Small intestine (tissue), 16 donors: ENCODE measurements at places on chromosomes 1 and 21.

DNA sequence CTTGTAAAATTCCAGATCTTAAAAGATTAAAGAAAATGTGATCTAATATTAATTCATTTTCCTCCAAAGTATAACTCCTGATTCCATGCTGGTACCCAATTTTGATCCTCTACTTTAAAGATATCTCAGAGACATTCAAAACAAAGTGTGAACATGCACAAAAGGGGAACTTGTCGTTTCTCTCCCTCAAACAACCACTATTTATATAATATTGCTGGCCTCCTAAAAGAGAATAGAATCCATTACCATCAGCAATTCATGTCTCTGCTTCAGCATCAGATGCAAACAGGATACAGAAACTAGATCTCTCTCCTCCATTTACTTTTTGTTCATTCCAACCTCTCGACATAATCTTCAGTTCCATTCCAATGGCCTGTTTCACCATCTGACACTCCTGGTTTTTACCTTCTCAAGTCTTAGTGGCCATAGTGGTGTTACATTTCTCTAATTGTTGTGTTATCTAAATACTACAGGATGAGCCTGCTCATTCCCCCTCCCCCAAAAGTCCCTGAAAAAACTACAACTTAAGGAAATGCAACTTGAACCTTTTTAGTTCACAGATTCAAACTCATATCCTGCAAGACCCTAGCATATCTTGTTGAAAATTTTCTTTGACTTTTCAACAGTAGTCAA, 4.1 kb downstream of the NRIP1 start:
- DNase-seq: no peak

DNA sequence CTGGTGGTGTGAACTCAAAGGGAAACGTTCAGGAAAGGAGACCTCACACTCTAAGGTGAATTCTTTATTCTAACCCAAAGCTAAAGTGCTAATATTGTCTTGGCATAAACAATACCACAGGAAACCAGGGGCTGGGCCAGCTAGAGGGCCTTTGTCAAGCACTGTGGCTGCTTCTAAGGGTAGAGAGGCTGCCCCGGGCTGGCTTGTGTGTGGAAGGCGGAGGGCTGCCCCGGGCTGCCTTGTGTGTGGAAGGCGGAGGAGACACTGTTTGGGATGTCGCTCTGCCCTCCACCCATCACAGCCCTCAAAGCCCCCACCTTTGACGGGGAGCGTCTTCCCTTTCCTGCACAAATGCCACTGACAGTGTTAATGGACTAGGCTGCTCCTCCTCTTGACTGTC, 216.8 kb downstream of the TOMM20 start:
- DNase-seq: no peak

GRCh38 chr1:65512383-65512782, 91.9 kb downstream of the LEPR start:
- DNase-seq: no peak

DNA sequence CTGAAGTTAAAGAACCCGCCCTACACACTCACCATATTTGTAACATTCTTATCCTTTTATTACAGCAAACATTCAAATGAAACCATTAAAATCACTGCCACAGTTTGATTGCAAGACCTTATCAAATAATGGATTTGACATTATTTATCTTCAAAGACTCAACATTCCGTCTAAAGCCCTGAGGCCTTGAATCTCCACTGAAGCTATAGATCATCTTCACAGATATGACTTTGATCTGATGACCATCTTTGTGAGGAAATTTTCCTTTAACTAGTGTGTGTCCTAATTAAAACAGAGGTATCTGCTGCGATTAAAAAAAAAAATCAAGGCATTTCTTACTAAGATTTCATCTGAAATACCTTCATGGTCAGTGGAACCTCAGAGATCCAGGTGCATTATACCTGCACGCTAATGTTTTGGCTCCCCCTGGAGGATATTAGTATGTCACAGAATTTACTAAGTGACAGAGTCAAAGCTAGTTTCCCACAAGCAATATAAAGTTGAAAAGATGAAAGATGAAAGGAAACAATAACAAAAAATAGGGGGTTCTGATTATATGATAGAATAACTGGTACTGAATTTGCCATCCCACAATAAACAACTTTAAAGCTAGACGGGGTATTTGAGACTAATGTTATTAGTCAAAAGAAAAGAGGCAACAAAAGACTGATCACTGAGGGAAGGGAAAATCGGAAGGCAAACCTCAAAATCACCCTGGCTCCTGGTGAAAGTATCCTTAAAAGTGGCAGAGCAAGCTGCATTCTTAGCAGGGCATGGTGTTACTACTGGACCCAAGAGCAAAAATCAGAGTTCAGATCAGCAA, 923.4 kb downstream of the NCAM2 start:
- DNase-seq: peak; percentile 38

GRCh38 chr1:155913969-155914757, 3.0 kb upstream of the RIT1 start:
- no peak for DNase-seq

- DNase-seq: no peak
Observed at GRCh38 chr1:243725846-243726245, 124.2 kb downstream of the AKT3 start.

DNA sequence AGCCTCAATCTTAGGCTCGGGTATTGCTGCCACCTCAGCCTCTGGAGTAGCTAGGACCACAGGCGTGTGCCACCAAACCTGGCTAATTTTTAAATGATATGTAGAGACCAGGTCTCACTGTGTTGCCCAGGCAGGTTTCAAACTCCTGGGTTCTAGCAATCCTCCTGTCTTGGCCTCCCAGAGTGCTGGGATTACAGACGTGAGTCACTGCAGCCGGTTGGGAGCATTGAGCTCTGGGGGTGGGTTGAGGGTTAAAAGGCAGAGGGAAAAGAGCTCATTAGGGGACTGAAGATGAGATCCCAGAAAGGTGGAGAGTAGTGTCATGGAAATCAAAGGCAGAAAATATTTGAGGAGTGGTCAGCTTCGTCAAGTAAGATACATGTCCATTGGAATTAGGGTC, 7.1 kb downstream of the RAD54L start:
- no peak for DNase-seq

GRCh38 chr1:207495801-207496792, at the start of gene CR1:
Gene CR1 (plus strand): TSS chr1:207496157. CDS start chr1:207496268, 111 bp downstream.
- DNase-seq: peak; percentile 25

DNA sequence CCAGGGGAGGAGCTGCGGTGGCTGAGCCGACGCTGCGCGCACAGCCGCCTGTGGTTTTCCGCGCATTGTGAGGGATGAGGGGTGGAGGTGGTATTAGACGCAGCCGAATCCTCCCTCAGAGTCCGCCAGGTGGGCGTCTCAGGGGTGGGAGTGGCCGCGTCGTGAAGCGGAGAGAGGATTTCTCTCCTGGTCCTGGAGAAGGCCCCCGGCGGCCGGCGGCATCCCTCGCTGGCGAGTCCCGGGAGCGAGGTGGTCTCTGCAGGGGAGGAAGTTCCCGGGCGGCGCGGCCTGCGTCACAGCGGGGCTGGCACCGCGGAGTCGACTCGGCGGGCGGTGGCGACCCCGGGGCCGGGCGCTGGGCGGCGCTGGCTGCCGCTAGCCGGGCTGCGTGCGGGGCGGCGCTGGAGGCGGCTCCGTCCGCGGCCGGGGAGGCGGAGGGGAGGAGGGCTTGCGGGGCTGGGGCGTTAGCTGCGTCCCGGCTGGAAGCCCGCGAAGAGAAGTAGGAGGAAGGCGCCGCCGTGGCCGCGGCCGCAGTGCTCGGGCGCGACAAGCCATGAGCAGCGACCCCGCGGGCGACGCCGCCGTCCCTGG, at the start of gene LRRC8C:
LRRC8C (plus strand) TSS at position 464 of the 591 bp plus-strand sequence. CDS start 53,354 bp downstream, outside the sequence.
- peak; percentile 40 for DNase-seq

DNA sequence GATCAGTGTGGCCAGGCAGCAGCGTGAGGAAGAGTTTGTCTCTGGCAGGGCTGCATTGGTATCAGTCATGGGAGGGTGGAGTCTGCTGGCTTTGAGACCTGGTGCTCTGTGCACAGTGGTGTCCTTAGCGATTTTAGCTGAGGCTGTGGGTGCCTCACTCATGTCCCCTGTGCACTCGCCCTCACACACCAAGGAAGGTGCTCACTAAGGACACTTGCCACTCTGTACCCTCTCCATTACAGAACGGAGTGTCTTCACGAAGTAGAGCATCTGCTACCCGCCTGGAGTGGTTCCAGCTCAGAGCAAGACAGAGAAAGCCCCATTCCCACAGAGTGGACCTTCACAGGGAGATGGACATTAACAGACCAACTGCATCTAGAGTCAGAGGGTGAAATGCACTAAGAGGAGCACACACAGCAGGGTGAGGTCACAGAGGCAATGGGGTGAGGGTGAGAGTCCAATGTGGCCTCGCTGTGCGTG, 117.9 kb downstream of the MATN1 start:
- DNase-seq: no peak

- no peak for DNase-seq
Observed at GRCh38 chr1:1208713-1209433, 2.5 kb upstream of the TNFRSF18 start.

DNA sequence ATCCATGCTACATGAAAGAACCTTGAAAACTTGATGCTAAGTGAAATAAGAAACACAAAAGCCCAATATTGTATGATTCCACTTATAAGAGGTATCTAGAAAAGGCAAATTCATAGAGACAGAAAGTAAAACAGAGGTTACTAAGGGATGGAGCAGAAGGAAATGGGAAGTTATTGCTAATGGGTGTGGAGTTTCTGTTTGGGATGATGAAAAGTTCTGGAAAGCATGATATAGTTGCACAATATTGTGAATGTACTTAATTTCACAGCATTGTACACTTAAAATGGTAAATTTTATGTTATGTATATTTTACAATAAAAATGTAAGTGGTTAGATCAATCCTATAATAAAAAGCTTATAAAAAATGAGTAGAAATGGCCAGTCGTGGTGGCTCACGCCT, 1.6 kb upstream of the NECAP2 start:
- no peak for DNase-seq

DNA sequence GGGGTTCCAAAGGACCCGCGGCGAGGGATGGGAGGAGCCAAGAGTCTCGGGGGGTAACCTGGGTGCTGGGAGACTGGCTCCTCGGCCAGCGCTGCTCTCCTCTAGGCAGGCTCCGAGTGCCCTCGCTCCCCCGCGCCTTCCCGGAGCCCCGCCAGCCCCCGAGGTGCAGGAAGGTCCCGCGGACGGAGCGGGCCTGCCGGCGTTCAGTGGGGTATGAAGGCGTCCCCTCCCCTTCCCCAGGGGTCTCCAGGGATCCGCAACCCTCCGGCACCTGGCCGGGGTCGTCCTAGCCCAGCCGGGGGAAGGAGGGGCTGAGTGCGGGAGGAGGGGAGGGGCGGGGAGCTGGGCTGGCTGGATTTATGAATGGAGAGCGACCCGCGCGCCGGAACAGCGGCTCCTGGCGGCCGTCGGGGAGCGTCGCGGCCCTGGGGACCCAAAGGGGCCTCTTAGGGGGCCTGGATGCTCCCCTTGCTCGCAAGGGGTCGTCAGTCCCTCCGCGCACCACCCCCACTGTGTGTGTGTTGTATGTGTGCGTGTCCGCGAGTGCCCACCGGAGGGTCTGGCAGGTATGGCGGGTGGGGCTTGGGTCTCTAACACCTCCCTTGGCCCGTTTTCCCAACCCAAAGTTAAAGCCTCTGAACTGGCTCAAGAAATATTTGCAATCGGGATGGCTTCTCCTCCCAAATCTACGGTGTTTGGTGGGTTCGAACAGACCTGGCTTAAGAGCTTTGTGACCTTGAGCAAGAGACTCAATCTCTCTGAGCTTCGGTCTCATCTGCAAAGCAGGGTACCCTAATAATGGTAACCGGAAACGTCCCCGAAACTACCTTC, 642 bp downstream of the HCRTR1 start:
- peak; percentile 81 for DNase-seq

GRCh38 chr1:81738875-81739274, 61.9 kb upstream of the ADGRL2 start:
- DNase-seq: no peak

- DNase-seq: no peak
Observed at GRCh38 chr1:182656842-182657397, 27.5 kb downstream of the RGS8 start.

DNA sequence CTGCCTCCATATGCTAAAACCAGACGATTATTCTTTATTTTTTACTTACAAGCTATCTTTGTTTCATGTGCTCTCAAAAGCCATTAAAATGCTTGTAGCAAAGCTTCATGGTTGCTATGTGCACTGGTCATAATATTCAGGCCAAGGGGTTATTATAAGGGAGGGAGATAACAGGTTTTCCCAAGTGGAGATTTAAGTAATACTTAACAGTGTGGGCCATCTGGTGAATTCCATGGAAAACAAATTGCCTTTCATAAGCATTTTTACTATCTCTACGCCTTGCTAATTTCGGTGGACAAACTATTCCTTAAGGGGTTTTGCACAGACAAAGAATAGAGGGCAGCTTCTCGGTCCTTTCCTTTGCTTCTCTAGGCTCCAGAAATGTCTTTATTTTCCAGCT, 137.8 kb downstream of the NUF2 start:
- DNase-seq: no peak

DNA sequence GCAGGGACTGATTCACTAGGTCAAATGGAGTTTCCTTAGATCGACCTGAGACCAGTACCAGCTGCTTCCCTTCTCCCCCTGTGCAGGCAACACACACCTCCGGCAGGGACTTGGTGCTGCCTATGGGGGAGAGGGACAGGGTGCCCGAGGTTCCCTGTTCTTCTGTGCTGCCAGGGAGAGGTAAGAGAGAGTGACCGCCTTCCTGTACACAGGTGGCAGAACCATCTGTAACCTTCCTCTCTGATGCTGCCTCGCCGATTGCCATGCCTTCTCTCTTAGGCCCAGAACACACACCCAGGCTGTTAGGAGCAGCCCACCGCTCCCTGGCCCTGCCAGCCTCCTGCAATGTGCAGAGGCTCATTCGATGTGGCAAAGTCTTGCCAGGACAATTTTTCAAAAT, 9.3 kb downstream of the MYOC start:
- DNase-seq: no peak

DNA sequence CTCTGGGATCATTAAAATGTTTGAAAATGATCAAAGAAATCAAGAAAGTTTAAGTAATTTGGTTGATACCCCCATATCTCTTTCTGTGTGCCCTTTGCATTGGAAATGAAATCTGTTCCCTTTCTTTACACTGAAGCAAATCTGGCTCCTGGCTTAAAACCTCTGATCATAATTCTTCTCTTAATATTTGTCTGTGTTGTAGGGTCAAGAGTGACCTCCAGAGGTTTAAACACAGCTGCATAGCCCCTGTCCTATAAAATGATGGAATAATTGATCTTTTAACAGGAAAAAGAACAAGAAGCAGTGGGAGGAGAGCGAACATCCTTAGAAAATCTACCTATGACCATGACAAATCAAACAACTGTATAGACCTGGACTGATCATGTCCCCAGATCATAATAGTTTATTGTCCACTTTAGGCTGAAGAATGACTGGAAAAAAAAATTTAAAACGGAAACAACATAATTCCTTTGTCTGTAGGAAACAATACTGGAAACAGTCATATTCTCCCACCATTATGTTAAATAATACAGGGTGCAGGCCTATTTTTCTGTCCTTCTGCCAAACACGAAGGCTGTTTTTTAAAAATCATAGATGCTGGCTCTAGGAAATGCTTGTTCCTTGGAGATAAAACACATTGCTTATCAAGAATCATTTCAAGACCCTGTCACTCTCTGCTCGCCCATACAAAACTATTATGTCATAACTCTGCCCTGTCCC, 184.3 kb downstream of the NEGR1 start:
- DNase-seq: no peak

DNA sequence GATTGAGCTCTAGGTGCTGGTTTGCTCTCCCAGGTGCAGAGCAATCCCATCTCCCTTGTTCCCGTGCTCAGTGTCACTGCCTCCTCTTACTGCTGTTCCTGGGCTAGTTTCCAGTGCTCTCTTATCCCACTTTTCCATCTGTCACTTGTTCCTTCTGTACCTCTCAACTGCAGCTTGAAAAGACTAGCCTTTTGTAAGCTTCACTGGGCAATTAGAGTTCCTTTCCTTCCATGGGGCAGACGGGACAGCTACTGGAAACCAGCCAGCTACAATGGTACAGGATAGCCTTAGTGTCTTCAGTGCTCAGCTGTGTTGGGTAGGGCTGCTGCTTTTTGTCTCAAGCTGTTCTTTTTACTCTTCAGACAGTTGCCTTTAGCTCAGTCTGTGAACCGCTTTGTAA, 31.6 kb downstream of the AGT start:
- DNase-seq: no peak
